ENCODE measurements at places on chromosomes 12 and 14.

GRCh38 chr12:89542912-89543592, 17.2 kb upstream of the POC1B start:
- DNase-seq, result peak; percentile 49

DNA sequence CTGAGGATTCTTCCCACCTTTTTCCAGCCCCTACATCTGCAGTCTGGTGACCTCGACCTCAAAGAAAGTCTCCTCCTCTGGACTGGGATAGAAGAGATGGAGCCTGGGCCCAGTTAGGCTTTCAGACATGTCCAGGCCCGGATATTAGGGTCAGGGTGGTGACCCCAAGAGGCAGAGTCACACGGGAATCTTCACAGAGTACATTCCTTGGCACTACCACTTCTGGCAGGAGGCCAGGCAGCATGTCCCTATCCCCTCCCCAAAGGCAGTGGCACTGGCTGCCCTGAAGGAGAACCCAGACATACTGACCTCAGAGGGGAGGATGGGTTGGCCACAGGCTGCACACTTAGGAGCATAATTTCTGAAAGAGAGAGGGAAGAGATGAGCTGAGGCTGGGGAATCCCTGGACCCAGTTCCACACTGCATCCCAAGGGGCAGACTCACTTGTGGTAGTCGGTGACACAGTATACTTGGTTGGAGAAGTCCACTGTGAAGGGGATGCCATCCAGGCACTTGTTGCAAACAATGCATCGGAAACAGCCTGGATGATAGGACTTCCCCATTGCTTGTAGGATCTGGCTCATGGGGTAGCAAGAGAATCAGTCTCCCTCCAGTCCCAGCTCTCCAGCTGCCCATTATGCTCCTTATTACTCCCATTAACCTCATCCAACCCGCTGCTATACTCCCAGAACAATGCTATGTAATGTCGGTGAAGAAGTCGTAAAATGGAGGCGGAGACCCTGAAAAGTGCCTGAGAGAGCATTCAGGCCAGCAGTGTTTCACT, 7.6 kb downstream of the AJUBA start:
- no peak for DNase-seq

- DNase-seq, result no peak
Measured at GRCh38 chr12:78403681-78404080, 460.9 kb upstream of the SYT1 start.

DNA sequence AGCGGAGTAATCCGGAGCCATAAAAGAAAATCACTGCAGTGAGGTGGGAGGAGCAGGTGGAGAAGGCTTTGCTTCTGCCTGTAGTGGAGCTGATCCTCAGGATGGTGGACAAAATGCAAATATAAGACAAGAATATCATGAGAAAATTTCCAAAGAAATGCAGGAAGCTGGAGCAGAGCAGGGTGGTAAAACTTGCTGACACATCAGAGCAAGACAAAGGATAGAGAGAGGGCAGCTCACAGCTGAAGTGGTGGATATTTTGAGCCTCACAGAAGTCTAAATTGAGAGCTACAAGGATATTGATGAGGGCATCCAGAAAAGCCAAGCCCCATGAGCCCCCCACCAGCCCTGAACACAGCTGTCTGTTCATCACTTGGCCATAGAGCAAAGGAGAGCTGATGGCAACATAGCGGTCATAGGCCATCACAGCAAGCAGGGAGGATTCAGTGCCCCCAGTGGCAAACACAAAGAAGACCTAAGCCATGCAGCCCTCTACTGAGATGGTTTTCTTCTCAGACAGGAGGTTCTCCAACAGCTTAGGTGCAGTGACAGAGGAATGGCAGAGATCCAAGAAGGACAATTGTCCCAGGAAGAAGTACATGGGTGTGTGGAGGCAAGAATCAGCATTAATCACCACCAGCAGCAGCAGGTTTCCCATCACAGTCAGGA, 30.0 kb upstream of the ANP32D start:
- no peak for DNase-seq

- no peak for DNase-seq
Measured at GRCh38 chr12:119415714-119416113, 81.2 kb downstream of the CCDC60 start.

GRCh38 chr14:22838631-22839041, 2.3 kb downstream of the MMP14 start:
- no peak for DNase-seq

Data from CD4-positive, alpha-beta T cell treated with Interferon gamma for 1 hour (primary cell).